ENCODE measurements at places on chromosomes 1 and 21. TPM values are rescaled to one million over a fixed set of nuclear protein-coding genes. Genes with fewer than 3 reads are reported as not detected.

RCSD1 gene
- total RNA-seq = 0.07 TPM

ACTL8 gene
- 1.0 TPM for total RNA-seq

CYP4A11 gene
- not detected for total RNA-seq

PER3 gene
- total RNA-seq = 0.98 TPM

FCAMR gene
- not detected for total RNA-seq

OR14K1 gene
- total RNA-seq = not detected

MTARC2 gene
- 13.4 TPM for total RNA-seq

KDM1A gene
- 103 TPM for total RNA-seq

CHIA gene
- total RNA-seq = not detected

ASTN1 gene
- not detected for total RNA-seq

SLC30A2 gene
- 0.40 TPM for total RNA-seq

AMIGO1 gene
- total RNA-seq = 1.3 TPM

OXCT2 gene
- 0.30 TPM for total RNA-seq

NUAK2 gene
- 29.7 TPM for total RNA-seq

OR2T35 gene
- not detected for total RNA-seq

HSPB7 gene
- total RNA-seq = not detected

LRRC7 gene
- not detected for total RNA-seq

RGS21 gene
- not detected for total RNA-seq

RIPPLY3 gene
- total RNA-seq = 0.78 TPM

FCRL6 gene
- not detected for total RNA-seq

ITGB2 gene
- 0.70 TPM for total RNA-seq

IFI44L gene
- not detected for total RNA-seq

KRTAP10-2 gene
- not detected for total RNA-seq

CFHR3 gene
- total RNA-seq = 0.14 TPM
